Karpas-422 (cell line): ENCODE measurements at places on chromosomes 4 and X.

DNA sequence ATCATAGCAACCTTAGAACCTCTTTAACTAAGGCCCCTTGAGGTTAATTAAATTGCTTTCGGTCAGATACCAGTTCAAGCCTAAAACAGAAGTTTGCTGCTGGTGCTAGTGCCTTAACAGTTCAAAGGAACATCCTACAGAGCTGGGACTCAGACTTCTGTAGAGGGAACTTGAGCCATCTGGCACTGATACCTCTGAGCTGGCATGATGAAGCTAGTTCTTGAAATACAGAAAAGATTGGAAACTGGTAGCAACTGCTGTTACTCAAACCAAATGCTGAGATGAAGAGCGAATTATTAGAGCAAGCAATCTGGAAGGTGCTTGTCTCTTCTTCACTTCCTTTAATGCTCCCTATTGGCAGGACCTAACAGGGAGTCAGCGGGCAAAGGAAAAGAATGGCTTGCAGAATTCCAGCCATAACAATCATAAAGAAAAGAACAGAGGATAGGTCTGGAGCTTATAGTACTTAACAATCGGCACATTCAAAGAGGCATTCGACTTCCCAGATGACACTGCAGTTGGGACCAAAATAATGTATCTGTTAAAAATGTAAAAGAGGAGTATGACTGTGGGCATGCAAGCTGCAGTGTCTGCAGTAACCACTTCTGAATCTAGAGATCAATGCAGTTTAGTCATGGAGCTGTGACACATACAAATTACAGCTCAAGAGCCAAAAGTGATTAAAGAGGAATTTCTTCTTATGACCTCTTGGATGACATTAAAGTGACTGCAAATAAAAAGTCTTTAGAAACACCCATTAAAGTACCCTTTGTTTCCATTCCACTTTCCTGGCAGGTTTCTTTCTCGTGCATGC, 298.9 kb downstream of the PDGFC start:
- H3K36me3 ChIP-seq, result no peaks in the 10 kb centered on the region
- no peak overlapping the region for H3K27ac ChIP-seq
- H3K4me3 ChIP-seq, result no peak overlapping the region
- no peaks in the 10 kb centered on the region; the same call in 1 of the 2 replicates for H3K27me3 ChIP-seq
- no peaks in the 10 kb centered on the region for H3K4me1 ChIP-seq

GRCh38 chr4:184694412-184694956, 39.4 kb downstream of the CENPU start:
- peaks cover 12% of the 10 kb centered on the region; the same call in 1 of the 2 replicates for H3K36me3 ChIP-seq
- no peak overlapping the region for H3K4me3 ChIP-seq
- no peaks in the 10 kb centered on the region for H3K4me1 ChIP-seq
- H3K27me3 ChIP-seq, result no peaks in the 10 kb centered on the region

GRCh38 chr4:143362349-143363046, 25.8 kb downstream of the GAB1 start:
- no peak overlapping the region for H3K4me3 ChIP-seq
- H3K36me3 ChIP-seq, result no peaks in the 10 kb centered on the region
- DNase-seq, result no peak
- H3K27ac ChIP-seq, result no peak overlapping the region

GRCh38 chr4:176134670-176135069, 60.7 kb downstream of the SPATA4 start:
- H3K27ac ChIP-seq, result no peak overlapping the region
- H3K4me3 ChIP-seq, result no peak overlapping the region
- no peaks in the 10 kb centered on the region for H3K36me3 ChIP-seq
- no peaks in the 10 kb centered on the region for H3K4me1 ChIP-seq

- H3K4me1 ChIP-seq, result peaks cover 19% of the 10 kb centered on the region
- no peak for DNase-seq
- no peak overlapping the region for H3K27ac ChIP-seq
- no peaks in the 10 kb centered on the region for H3K36me3 ChIP-seq
- H3K27me3 ChIP-seq, result no peaks in the 10 kb centered on the region
Observed at GRCh38 chrX:153741446-153741845, 16.8 kb downstream of the ABCD1 start.
